ENCODE measurements at places on chromosomes 6 and 20.

DNA sequence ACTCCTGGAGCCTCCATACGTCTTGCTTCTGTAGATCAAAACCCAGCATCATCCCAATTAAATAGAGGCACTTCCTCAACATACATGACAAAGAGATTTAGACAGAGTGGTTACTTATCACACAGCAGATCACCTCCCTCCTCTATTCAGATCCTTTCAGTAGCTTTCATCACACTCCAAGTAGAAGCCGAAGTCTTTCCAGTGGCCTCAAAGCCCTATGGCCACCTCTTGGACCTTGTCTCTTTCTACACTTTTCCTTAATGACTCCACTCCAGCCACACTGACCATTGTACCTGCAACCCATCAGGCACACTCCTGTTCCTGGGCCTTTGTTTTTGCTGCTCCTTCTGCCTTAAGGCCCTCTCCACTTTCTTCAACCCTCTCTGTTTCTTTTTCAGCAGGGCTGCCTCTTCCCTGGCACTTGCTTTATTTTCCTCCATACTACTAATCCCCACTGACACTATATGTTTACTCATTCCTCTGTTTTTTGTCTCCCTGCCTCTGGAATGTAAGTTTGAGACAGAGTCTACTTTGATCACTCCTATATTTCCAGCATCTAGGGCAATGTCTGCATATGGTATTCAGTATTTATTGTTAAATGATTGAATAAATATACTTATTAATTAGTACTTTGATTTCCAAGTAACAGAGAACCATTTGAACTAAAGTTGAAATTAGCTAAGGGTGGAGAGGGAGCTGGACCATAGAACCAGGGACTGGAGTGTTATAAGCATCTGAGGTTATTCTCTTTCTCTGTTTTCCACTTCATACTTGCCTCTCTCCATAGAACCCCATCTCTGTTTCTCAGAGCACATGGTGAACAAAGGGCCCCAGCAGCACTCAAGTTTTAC is 43.4 kb upstream of the TRAM2 start:
- DNase-seq = no peak

DNA sequence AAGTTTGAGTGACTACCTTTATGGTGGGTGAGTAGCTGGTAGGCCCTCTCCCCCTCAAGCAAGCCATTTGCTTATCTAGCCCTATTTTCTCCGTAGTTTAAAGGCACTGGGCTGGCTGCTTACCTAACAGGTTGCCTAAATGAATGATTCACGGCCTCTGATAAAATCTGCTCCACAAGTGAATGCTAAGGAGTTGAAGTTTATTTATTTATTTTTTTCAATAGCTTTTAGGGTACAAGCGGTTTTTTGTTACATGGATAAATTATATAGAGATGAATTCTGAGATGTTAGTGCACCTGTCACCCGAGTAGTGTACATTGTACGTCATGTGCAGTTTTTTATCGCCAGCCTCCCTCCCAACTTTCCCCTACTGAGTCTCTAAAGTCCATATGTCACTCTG is 8.3 kb upstream of the CDH26 start:
- DNase-seq = no peak

DNA sequence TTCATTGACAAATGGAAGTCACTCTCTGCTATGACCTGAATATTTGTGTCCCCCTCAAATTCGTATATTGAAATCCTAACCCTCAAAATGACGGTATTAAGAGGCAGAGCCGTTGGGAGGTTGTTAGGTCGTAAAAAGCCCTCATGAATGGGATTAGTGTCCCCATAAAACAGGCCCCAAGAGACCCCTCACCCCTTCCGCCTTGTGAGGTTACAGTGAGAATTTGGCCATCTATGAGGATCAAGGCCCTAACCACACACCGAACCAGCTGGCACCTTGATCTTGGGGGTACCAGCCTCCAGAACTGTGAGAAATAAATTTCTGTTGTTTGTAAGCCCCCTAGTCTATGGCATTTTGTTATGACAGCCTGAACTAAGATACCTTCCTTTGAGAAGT is 52.5 kb upstream of the SLC22A16 start:
- DNase-seq = no peak

DNA sequence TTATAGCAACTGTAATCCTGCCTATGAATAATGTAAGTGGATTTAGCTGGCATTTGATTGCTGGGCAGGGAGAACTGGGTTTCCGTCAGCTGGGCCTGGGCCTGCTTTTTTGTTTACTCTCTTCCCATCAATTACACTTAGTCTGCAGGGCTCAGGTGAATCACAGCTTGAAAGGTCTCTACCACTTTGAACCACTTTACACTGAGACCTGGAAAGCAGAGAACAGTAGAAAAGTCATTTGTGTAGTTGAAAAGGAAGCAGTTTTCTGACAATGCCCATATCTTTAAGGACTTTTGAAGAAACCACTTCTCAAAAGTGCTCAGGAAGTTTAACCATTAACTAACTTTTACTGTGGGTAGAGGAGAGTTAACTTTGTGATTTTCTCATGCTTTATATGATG is 315.4 kb upstream of the SASH1 start:
- DNase-seq = no peak

- DNase-seq = peak; percentile 88
These were observed 14.2 kb downstream of the KCNK5 start for GRCh38 chr6:39214846-39215639.

- DNase-seq = no peak
These were observed 42.9 kb downstream of the ATXN1 start for GRCh38 chr6:16718356-16718755.

- no peak for DNase-seq
These were observed 24.4 kb downstream of the DUSP22 start for GRCh38 chr6:316753-317038.

DNA sequence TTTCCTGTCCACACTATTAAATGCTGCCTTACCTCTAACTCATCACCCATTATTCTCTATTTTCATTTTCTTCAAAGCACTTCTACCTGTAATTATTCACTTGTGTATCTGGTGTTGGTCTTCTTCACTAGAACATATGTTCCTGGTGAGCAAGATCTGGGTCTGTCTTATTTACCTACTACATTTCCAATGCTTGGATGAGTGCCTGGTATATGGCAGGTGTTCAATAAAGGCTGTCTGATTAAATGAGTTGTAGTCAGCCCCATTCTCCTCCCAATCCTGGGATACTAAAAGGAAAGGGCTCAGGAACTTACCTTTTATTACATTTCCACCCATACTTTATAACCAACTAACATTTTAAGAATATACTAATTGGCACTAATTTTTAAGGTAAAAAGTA is 61.0 kb downstream of the CEP162 start:
- no peak for DNase-seq

- DNase-seq = no peak
These were observed 24.7 kb upstream of the SRPK1 start for GRCh38 chr6:35945650-35946025.

DNA sequence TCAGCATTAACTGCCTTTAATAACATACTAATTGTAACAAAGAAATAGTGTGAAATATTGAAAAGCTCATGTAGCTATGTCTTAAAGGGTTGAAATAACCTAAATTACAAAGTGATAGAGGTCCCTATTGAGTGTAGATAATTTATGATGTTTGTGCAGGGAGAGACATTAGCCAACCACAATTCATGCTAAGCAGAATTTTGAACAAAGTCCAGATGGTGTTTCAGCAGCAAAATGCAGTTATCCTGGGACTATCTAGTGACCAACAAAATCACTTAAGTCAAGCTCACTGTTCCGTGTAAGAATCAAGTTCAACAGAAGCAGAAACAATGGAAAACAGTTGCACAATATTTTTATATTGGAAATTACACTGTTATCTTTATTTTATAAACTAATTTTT is 218.5 kb downstream of the SIM1 start:
- DNase-seq = no peak

- DNase-seq = no peak
These were observed 20.3 kb downstream of the PRDM1 start for GRCh38 chr6:106106276-106107042.

GRCh38 chr6:31121131-31121790 is 1.0 kb upstream of the CDSN start:
- DNase-seq = no peak

GRCh38 chr6:12265791-12266190 is 24.4 kb upstream of the EDN1 start:
- no peak for DNase-seq

DNA sequence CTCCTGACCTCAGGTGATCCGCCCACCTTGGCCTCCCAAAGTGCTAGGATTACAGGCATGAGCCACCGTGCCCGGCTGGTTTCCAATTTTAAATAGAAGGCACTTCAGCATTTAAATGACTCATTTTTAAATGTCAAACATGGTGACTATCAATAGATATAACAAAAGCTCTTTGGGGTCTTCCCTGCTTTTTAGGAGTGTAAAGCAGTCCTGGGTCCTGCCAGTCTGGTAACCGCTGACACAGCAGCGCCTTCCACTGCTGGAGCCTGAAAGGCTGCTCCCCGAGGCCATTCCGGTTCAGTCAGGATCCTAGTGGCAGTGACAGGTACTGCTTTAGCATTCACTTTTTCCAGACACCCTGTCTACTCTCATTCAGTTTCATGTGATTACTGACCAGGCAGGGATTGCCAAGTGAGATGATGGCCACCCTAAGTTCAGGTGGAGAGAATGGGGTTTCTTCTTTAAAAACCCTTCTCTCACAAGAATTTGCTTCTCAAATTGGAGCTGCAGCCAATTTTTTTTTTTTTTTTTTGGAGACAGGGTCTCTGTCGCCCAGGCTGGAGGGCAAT is 5.1 kb downstream of the DIDO1 start:
- peak; percentile 25 for DNase-seq

DNA sequence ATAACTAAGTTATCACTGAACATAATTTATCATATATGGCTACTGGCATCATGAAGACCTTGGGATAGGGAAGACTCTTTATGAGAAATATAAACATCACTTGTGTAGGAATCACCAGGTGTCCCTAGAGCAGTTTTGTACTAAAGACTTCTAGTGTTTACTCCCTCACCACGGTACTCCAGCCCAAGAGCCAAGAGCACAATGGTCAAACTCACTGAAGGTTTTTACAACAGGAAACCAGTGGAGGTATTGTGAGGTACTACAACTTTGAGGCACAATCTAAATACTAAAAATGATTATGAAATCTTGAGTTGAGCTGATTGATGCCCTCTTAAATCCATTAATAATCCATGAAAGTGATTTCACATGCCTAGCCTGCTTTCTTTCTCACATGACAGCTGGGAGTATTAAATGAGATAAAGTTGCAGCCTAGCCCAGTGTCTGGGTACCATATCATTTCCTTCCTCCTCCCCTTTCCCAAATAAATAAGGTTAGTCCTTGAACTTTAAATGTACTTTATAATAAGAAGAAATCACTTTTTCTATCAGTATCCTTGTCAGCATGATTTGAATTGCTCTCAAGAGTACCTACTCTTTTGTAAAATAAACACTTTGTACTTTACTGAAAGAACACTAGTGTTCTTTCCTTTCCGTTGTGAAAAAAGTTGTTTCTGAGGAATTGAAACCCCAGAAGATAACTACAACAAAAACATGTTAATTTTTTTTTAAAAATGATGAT is 26.5 kb downstream of the GLO1 start:
- DNase-seq = no peak

GRCh38 chr20:59020938-59021551 is 1.8 kb downstream of the TUBB1 start:
- no peak for DNase-seq

GRCh38 chr20:9508240-9508661 is 6.1 kb upstream of the LAMP5 start:
- no peak for DNase-seq

DNA sequence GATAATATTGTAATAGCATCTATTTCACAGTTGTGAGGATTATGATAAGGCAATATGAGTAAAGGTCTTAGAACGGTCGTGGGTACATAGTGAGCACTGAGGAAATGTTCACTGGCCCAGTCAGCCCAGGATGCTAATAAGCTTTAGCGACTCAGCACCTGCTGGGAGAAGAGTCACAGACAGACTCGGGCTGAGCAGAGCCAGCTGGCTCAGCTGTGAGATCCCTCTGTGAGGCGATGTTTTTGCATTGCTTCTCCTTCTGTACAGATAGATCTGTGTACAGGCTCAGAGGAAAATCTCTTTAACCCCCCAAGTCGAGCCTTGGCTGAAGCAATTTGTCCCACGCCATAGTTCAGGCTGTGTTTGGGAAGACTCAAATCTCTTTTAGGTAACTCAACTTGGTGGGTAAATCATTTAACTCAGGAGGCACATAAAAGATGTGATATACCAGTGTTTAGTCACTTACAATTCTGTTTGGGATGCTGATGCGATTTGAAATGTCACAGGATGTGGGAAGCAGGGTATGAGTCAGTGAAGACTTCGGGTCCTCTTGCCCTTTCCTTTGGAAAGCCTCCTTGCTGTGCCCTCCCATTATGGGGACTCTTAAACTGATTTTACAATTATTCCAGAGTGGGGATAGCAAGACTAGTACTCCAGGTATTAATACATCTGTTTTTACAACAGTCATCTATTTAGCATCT is 53.1 kb downstream of the PHACTR1 start:
- DNase-seq = no peak

GRCh38 chr20:47704746-47705496 is 80.4 kb downstream of the SULF2 start:
- peak; percentile 60 for DNase-seq

GRCh38 chr6:69155467-69155866 is 520.4 kb downstream of the ADGRB3 start:
- no peak for DNase-seq

- DNase-seq = no peak
These were observed 135.7 kb downstream of the EYA2 start for GRCh38 chr20:47030271-47030810.

GRCh38 chr6:35093118-35093445 is 48.1 kb downstream of the TCP11 start:
- DNase-seq = no peak

GRCh38 chr6:151721146-151721545 is 86.3 kb upstream of the ESR1 start:
- no peak for DNase-seq

DNA sequence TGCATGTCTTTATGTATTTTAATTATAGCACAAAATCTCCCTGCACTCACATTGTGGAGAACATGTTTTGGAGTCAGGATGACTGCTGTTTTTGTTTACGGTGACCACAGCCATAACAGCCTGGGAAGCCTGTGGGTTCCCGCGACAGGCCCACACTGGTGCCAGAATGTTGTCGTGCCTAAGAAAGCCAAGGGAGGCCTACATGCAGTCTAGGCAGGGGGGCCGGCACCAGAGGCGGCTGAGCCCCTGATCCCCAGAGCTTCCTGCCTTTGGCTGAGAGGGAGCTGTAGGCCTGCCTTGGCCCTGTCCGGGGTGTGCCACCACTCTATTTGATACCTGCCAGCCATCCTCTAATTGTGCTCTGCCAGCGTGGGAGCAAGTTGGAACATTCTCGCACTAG is 46.7 kb downstream of the TBC1D7 start:
- DNase-seq = no peak

DNA sequence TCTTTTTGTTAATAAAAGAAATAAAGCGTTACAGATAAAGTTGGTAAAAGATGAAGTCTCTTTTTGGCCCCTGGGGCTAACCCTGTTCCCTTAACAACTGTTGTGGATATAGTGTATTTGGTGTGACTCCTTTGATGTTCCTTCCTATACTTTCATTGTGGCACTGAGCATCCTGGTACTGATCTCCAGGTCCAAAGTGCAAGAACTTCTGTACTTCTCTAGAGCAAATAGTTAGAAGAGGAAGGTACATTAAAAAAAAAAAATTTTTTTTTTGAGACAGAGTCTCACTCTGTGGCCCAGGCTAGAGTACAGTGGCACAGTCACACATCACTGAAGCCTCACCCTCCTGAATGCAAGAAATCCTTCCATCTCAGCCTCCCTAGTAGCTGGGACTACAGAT is 6.2 kb downstream of the POFUT1 start:
- no peak for DNase-seq

Data from kidney glomerular epithelial cell (primary cell).